ENCODE measurements at places on chromosomes 5 and 9.
A peak's percentile ranks its signal among the peaks of the same experiment; 100 is the strongest.

GRCh38 chr5:150339165-150339564, 18.3 kb upstream of the TCOF1 start:
- no peak for DNase-seq

DNA sequence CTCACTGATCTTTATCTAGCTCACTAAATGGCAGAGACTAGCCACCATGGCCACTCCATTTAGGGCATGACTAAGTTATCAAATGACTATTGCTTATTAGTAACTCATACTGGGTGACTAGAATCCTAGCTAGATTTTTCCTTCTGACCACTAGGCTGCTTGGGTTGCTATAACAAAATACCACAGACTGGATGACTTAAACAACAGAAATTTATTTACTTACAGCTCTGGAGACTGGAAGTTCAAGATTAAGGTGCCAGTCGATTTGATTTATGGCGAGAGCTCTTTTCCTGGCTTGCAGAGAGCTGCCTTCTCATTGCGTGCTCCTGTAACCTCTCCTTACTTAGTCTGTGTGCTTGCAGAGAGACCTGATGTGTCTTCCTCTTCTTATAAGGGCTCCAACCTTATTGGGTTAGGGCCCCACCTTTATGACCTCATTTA, 55.0 kb upstream of the APC start:
- no peak for DNase-seq

DNA sequence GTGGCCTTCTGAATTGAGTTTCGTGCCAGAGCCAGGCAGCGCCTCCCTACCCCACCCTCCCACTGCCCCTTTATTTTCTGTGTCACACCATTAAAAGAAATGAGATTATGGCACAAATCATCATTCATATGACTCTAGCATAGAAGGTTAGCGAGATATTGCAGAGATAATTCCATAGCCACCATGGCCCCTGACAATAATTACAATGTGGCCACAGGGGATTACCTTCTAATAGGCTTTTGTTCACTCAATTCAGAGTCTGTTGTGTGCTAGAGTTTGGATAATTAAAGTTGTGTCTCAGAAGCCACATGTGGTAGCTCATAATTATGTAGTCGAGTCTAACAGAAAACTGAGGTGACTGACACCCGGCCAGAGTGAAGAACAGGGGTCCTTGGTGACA, 428.1 kb downstream of the ARHGEF28 start:
- DNase-seq: no peak

GRCh38 chr5:169301986-169302385, 1.0 kb upstream of the SLIT3 start:
- no peak for DNase-seq

- no peak for DNase-seq
Measured at GRCh38 chr5:113214606-113215323, 220.0 kb downstream of the TSSK1B start.

GRCh38 chr5:147565524-147565923, 55.7 kb upstream of the DPYSL3 start:
- no peak for DNase-seq

DNA sequence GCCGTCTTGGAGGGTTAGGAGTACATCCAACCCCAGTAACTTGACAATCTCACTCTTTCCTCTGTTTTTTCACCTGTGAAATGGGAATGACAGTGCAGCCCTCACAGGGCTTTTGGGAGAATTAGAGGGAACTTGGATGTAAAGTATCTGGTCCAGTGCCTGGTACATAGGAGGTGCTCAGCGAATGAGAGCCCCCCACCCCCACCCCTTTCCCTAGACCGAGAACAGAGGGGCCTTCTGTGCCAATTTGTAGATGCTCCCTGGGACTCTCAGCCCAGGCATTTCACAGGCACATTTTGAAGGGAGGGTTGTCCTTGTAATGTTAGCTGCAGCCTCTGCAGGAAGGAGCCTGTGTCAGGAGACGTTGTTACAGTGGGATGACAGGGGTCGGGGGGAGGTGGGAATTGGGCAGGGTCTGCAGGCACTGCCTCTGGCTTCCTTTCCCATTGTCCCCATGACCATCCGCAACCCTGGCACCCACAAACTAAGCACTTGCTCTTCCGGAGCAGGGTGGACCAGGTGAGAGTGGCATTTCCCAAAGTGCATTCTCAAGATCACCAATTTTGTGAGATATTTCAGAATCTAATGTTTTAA, 47.0 kb downstream of the AMBP start:
- DNase-seq: no peak

DNA sequence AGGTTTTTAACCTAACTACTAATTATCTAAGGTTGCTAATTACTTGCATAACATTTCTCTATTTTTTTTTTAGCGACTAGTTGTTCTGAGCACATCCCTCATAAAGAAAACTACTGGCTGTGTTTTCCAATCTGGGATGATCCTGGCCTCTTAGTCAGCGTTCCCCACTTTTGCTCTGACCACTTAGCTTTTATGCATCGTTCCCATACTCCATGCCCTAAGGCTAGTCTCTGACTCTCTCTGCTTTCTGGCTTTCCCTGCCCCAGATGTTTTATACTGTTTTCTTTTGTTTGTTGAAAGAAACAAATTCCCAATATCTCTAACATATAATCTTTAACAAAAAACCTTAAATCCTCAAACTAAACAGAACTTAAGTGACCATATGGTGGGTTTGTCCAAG, 217.9 kb downstream of the SPATA31D1 start:
- DNase-seq: no peak

GRCh38 chr9:16501141-16501540, 369.3 kb downstream of the BNC2 start:
- no peak for DNase-seq

GRCh38 chr5:84131372-84131771, 253.3 kb downstream of the EDIL3 start:
- DNase-seq: no peak

GRCh38 chr9:70602321-70603019, 188.0 kb upstream of the KLF9 start:
- peak; percentile 17 for DNase-seq

DNA sequence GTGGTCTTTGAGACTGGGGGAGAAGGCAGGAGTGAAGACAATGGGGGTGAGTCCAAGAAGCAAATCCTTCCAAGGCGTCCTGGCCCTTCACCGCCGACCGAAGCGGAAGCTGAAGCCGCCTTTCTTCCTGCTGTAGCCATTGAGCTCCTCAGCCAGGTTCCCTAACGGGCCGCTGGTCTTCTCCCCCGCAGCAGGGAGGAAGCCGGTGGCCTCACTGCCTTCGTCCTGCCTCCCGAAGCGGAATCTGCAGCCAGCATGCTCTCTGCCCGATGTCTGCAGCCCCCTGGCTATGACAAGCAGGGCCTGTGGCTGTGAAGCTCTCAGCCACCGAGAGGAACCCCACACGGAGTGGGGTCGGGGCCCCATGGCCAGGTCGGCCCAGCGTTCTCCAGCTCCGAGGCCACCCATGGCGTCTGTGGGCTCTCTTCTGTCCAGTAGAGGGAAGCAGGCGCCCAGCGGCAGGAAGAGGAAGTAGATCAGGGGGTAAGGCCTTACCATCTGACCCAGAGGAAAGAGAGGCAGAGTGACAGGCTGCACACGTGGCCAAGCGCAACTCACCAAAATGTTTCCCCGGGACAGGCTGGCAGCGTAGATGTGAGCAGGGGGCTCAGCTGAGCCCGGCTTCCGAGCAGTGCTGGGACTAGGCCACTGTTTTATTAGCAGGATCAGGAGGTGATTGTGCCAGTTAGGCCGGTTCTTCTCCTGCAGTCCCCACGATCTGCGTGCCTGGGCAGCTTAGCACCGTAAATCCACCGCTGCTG, 3.1 kb downstream of the QRFP start:
- DNase-seq: no peak

- DNase-seq: no peak
Measured at GRCh38 chr5:147949711-147950573, 43.6 kb upstream of the C5orf46 start.

Data from activated CD8-positive, alpha-beta memory T cell treated with anti-CD3 and anti-CD28 coated beads for 1 hour (primary cell).